ENCODE measurements at places on chromosomes 1 and 21. TPM values are rescaled to one million over a fixed set of nuclear protein-coding genes. Genes with fewer than 3 reads are reported as not detected.

- DNase-seq = no peak
Measured at GRCh38 chr1:117760069-117760468, 154.2 kb downstream of the TENT5C start.

GRCh38 chr1:208108213-208108608 lies 136.0 kb downstream of the PLXNA2 start:
- DNase-seq = no peak

DNA sequence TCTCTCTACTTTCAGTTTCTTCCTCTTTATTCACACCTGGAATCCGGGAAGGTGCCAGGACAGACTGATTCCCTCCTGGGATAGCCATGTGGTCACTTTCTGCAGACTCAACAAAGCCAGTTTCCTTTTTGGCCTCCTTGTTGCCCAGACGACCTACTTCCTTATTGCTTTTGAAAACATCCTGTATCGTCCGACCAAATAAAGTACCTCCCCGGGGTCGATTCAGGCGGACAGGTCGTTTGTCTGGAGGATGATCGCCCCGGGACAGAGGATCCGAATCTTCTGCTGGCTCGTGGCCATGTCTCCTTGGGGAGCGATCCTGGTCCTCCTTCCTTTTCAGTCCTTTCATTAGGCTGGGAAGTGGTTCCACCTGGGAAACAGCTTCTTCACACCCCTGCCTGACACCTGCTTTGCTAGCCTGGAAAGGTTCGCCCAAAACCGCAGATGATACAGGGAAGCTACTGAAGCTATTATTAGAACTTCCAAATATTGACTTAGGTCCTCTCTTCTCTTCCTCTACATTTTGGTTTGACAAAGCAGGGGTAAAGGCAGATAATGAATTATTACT lies 1.2 kb downstream of the MCM3AP start:
- no peak for DNase-seq

GRCh38 chr1:10679496-10680220 lies 116.8 kb downstream of the CASZ1 start:
- no peak for DNase-seq

DNA sequence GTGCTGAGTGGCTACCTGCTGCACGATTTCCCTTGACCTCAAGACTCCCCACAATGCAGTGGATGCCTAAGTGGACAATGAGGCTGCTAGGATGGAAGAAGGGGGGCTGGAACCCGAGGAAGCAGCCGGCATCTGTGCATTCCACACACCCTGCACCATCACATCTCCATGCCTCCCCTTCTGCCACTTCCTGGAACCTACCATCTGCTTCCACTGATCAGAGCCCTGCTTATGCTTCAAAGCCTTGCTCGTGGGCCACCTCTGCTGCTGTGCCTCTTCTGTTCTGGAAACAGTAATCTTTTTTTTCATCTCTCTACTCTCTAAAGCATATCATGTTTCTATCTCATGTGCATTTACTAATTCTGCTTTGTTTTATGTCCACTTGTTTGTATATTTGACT lies 66.2 kb upstream of the WDR26 start:
- no peak for DNase-seq

DNA sequence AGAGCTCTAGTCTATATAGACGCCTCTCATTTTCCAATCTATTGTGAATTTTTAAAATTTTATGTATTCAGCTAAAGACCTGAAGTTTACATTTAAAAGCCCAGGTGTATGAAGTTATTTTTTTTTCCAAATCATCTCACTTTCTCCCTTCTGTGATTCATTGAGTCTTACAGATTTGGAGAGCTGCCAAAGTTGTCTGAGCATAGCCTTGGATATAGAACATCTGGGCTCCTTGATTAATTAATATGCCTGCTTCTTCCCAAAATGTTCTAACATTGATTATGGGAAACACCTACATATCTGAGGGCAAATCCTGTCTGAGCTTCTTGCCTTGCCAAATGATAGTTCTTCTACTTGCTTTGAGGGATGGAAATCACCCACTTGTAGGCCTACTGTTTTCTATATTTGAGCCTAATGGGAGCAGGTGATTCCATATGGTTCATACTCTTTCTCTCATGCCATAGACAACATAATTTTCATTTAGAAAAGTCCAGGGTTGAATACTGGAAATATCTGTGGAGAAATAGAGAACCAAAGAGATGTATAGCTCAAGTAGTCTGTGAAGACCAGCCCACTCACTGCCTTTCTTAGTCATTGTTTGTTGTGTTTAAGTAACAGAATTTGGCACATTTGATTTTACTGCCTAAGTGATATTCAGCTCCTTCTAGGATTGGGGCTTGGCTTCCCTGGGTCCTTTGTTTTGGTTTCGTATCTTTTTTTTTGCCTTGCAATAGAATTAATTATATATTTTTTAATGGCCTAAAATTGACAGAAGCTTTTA lies 46.2 kb downstream of the MACF1 start:
- no peak for DNase-seq

DNA sequence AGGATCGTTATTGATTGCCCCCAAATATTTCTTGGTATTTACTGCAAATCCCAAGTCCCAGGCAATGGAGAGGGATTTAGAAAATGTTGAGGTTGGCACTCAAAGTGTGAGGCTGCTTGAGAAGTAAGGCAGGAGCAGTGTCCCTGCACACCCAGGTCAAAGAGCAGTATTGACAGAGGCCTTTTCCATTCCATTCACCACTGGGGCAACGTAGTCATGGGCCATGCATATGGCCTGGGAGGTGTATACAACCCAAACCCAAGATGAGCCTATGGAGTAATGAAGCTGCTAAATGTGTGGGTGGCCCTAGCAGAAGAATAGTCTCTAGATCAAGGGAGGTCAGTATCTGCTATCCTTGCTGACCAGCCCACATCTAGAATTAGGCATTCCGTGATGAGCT lies 245.6 kb downstream of the FOXD2 start:
- DNase-seq = no peak

DNA sequence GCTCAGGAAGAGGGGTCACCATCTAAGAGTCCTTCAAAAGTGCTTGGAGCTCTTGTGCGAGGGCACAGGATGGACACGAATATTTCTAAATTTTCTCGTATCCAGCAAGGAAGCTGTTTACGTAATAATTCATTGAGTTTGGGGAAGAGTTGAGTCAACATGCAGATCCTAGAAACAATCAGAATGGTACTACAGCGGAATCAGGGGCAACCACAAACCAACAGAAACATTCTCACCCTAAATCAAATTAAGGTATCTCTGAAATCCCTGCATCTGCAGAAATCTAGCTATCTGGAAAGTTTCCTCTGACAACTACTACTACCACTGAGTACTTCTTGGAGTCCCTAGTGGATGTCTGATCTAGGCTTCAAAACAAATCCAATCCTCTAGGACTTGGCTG lies 352.4 kb downstream of the LTN1 start:
- DNase-seq = no peak

- no peak for DNase-seq
Measured at GRCh38 chr1:42822800-42823392, 5.7 kb upstream of the SVBP start.

GRCh38 chr1:22074803-22075202 lies 22.3 kb downstream of the CDC42 start:
- no peak for DNase-seq

GRCh38 chr1:216600730-216601609 lies 122.3 kb downstream of the ESRRG start:
- DNase-seq = peak; percentile 20

GRCh38 chr1:1302006-1302430 lies 5.7 kb downstream of the ACAP3 start:
- no peak for DNase-seq

DNA sequence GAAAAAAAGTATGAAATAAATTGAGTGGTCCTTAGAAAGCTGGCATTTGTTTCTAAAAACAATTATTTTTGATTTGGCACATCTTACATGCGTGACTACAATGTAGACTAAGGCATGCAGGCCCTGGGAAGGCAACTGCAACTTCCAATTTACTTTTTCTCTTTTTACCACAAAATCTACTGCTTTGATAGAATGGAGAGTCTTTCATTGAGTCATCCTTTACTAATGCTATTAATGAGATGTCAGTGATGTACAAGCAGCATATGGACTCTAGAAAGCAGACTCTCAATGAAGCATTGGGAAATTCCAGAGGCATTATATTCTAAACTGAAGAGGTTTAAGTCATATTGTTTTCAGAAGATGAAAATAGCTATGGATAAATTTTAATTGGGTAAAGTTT lies 29.6 kb upstream of the PRRX1 start:
- DNase-seq = no peak

DNA sequence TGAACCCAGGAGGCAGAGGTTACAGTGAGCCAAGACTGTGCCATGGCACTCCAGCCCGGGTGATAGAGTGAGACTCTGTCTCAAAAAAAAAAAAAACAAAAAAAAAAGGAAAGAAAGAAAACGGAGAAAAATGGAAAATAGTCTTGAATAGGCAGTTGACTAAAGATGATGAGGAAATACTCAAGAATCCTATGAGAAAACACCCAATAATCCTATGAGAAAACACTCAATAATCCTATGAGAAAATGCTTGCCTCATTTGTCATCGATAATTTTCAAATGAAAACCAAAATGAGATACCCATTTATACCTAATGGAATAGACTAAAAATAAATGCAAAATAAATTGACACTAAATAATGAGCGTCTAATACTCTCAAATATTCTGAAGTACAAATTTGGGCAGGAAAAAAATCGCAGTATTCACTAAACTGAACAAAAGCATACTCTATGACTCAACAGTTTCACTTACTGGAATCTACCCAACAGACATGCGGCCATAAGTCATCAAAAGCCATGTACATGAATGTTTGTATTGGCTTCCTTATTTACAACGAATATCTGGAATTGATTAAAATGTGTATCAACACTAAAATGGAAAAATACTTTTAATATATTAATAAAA lies 733.9 kb upstream of the CHRM3 start:
- DNase-seq = no peak

DNA sequence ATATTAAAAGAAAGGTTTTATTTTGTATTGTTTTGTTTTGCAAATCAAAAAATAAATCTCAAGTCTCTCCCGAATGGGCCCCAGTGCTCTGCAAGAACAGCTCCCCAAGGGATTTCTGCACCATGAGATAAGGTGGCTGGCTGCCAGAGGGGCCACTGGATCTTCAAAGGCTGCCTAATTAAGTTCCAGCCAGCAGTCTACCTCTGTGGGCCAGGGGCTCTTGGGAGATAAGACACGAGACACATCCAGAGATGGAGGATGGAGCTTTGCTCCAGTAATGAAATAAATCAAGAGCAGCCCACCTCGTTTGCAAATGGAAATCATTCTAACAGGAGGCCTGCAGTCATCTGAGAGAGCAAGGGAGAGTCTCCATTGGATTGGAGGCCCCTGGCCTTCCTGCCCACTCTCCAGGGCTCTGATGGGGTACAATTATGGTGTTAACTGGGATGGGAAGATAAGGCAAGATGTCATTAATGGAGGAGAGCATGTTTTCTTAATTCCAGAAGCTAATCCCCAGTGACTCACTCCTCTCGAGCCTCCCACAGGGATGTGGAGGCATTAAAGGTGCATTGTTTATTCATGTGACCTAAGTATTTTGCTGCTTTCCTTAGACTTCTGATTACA lies 155.2 kb upstream of the KAZN start:
- DNase-seq = no peak

DNA sequence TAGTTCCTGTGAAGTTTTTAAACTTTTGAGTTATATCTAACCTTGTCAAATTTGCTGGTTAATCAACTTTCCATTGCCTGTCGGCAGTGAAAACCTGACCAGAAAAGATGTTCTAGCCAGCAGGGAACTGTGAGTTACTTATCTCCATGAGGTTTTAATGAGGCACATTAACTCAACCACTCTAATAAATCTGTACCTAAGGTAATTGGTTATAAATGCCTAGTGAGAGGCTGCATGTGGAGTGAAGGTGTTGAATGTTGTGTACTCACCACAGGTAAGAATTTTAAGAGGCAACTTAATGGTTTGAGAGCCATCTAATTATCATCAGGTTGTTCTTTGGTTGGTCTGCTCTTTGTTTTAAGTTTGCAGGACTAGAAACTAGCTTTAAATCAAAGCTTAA lies 138.4 kb upstream of the LHX8 start:
- DNase-seq = no peak

- DNase-seq = no peak
Measured at GRCh38 chr21:42637267-42638041, 16.0 kb upstream of the PDE9A start.

DNA sequence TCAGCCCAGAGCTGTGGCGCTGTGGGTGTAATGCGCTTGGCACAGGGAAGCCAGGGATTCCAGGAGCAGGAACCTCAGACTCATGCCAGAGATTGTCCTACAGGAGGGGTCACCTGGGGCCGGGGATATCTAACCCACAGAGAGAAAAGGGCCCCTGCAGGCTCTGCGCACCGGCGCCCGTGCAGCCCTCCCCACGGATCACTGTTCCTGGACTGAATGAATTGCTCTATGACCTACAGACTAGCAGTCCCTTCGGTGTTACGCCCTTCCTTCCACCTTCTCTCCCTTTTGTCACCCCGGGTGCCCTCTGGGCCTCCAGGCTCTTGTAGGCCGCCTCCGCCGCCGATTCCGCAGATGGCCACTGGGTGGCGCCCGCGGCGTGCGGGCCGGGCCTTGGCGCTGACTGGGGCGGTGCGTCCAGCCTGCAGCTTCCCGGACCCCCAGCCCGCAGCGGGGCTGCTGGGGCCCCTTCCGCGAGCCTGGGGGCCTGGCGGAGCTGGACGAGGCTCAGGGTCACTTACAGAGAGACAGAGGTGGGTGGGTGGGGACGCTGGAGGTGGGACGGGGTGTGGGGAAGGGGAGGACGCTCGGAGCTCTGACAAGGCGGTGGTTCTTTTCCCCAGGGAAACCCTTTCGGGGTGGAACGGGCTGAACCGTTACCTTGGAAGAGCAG lies 101.3 kb downstream of the IER5 start:
- peak; percentile 66 for DNase-seq

GRCh38 chr1:23103001-23103889 lies 65.4 kb downstream of the LUZP1 start:
- peak; percentile 28 for DNase-seq

- DNase-seq = no peak
Measured at GRCh38 chr1:91895832-91896556, 10.0 kb upstream of the TGFBR3 start.

DNA sequence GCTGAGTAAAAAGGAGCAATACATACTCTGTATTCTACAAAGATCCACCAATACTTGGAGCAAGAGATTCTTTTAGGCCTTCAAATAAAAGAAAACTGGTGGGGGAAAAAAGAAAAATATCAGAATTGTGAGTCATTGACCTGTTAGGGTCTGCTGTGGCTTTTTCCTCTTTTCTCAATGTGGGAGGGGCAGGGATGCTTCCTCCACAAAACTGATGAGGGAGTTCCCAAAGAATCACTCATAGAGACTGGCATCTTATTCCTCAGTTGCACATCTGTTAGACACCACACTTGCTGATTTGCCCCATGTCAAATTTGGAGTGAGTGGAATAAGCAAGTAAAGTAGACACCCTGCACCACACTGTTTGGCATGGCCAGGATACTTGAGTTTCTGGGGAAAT lies 16.6 kb downstream of the C1orf141 start:
- no peak for DNase-seq

The USH2A gene
- total RNA-seq = not detected

The PBXIP1 gene
- total RNA-seq = 355 TPM

The LRRC3 gene
- 0.79 TPM for total RNA-seq

The TFB2M gene
- 10.8 TPM for total RNA-seq

The GJA9 gene
- not detected for total RNA-seq

The CAMK1G gene
- total RNA-seq = not detected

The ZNF648 gene
- total RNA-seq = not detected

The TSPAN2 gene
- total RNA-seq = 0.30 TPM

The HCN3 gene
- 2.2 TPM for total RNA-seq

The KRTAP19-1 gene
- not detected for total RNA-seq

The MYBPH gene
- total RNA-seq = not detected

The EXTL1 gene
- 0.32 TPM for total RNA-seq

The HPDL gene
- 0.72 TPM for total RNA-seq

The ALG14 gene
- total RNA-seq = 1.5 TPM

The HES2 gene
- 0.56 TPM for total RNA-seq

The ELOA gene
- total RNA-seq = 29.2 TPM

The FOXO6 gene
- total RNA-seq = 0.66 TPM

The SPATA21 gene
- total RNA-seq = not detected

The NID1 gene
- 0.72 TPM for total RNA-seq
